Cardiac ventricle fibroblast (primary cell): ENCODE measurements at places on chromosomes 4 and X. TPM values are rescaled to one million over a fixed set of nuclear protein-coding genes. Genes with fewer than 3 reads are reported as not detected.

The C4orf50 gene
- total RNA-seq: not detected in 2 replicates

The RAI2 gene
- 0.20 and 0.25 TPM in 2 replicates for total RNA-seq

The GRSF1 gene
- total RNA-seq: 50.8 and 61.3 TPM in 2 replicates

The GABRE gene
- total RNA-seq: 11.2 TPM in 2 replicates

The SLC25A31 gene
- total RNA-seq: not detected in 2 replicates

The KCTD8 gene
- not detected in 2 replicates for total RNA-seq

The HSFX3 gene
- total RNA-seq: not detected in 2 replicates

The PRDM8 gene
- 2.7 and 3.5 TPM in 2 replicates for total RNA-seq
